ENCODE measurements at places on chromosomes 6 and 20. TPM values are rescaled to one million over a fixed set of nuclear protein-coding genes. Genes with fewer than 3 reads are reported as not detected.

The APOM gene
- total RNA-seq, result 0.51 TPM

The KHDC1L gene
- total RNA-seq, result not detected

The KCNK15 gene
- 1.5 TPM for total RNA-seq

The THBS2 gene
- 143 TPM for total RNA-seq

The ARHGAP40 gene
- not detected for total RNA-seq

The C2 gene
- 9.6 TPM for total RNA-seq

The TBX18 gene
- total RNA-seq, result 29.6 TPM

The C20orf141 gene
- 0.47 TPM for total RNA-seq

The CCR6 gene
- not detected for total RNA-seq

The ADGRF5 gene
- 3.0 TPM for total RNA-seq

The FKBP1C gene
- total RNA-seq, result 0.09 TPM

The OXT gene
- not detected for total RNA-seq

The SRSF3 gene
- total RNA-seq, result 175 TPM

The WFDC5 gene
- total RNA-seq, result not detected

The ENPP4 gene
- 1.4 TPM for total RNA-seq

The EDN3 gene
- under 0.01 TPM for total RNA-seq

The IL17F gene
- not detected for total RNA-seq

The DEFB129 gene
- not detected for total RNA-seq

The ELOVL4 gene
- total RNA-seq, result 7.7 TPM

The FILIP1 gene
- 0.43 TPM for total RNA-seq

The RIPPLY2 gene
- not detected for total RNA-seq

The MCCD1 gene
- total RNA-seq, result not detected

The HCK gene
- not detected for total RNA-seq

The NRSN1 gene
- total RNA-seq, result not detected

The BMP7 gene
- total RNA-seq, result not detected

The PNPLA1 gene
- not detected for total RNA-seq

The SNRPB gene
- 248 TPM for total RNA-seq

The TPBG gene
- 55.1 TPM for total RNA-seq

The CLVS2 gene
- total RNA-seq, result not detected

The STMND1 gene
- total RNA-seq, result not detected

The EYA2 gene
- total RNA-seq, result 0.94 TPM

The HUS1B gene
- not detected for total RNA-seq

The WFDC10B gene
- not detected for total RNA-seq

The ERVFRD-1 gene
- not detected for total RNA-seq

The VIP gene
- total RNA-seq, result not detected

The FRS3 gene
- 3.0 TPM for total RNA-seq

The LGSN gene
- total RNA-seq, result 0.93 TPM

The GABBR1 gene
- 8.8 TPM for total RNA-seq

The SLC22A23 gene
- 3.0 TPM for total RNA-seq

The EPHA7 gene
- 0.09 TPM for total RNA-seq

The FUT9 gene
- not detected for total RNA-seq

Data from pericardium fibroblast (primary cell).